ENCODE measurements at places on chromosomes 16 and 17.

GRCh38 chr17:1847191-1847590 is 17.4 kb downstream of the RPA1 start:
- no peak for DNase-seq

- DNase-seq: no peak
Observed at GRCh38 chr16:3574195-3574594, 3.0 kb downstream of the NLRC3 start.

DNA sequence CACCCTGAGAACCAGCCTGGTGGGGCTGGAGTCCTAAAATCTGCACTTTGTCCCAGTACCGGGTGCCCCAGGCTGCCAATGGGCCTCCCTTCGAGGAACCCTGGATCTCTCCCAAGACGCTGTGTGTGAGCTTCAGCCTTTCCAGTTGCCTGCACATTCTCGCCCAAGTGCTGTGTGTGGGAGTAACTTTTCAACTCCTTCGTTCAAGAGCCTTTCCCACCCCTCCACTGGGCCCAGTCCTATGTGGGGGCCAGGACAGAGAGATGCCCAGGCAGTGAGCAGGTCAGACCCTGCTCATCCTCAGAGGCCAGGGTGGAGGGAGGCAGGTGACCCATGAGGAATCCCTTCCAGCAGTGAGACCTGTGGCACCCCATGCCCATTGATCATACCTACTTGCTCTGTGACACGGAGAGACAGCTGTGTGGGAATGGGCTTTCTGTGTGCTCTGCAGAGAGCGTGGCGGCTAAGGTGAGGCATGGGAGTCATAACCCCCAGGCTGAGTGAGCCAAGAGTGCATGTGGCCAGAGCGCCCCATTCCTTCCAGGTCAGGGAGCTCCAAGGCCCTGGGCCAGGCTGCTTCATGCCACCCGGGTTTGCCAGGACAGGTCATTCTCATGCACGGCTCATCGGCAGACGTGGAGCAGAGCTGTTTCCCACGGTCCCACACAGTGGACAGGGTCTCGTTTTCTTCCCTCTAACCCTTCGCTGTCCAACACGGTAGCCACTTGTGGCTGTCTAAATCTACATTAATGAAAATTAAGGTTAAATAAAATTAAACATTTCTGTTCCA is 154.4 kb downstream of the CLEC16A start:
- DNase-seq: no peak

DNA sequence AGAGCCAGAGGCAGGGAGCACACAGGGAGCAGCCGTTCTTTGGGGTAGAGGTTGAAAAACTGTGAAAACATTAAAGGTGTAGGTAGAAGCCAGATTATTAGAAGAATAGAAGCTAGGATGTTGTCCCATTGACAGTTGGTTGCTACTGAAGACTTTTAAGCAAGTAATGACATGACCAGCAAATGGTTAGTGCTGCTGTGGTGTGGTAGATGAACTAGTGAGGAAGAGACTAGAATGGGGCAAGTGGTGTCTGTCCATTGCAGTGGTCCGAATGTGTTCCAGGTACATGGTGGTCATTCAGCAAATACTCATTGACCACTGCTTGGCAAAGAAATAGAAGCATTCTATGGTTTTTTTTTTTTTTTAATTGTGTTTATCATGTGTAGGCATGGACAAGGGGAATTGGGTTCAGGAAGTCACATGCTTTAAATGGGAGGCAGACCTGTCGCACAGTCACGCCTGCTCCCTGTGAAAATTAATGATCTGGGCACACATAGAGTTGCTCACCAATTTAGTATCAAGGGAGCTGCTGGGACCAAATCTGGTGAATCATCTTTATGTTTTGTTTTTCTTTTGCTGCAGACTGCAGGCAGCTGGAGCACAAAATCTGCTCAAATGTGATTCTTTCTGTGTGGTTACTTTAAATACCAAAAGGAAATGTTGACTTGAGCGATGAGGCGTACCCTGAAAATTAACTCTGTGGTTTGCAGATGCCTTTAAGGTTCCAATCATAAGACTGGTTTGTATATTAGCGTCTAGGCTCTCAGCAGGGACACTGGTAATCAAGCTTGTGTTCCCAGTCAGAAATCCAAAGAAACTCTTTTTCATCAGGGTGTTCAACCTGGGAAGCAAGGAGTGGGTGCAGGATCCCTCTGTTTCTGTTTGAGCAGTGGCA is 30.7 kb downstream of the YPEL2 start:
- peak; percentile 96 for DNase-seq

DNA sequence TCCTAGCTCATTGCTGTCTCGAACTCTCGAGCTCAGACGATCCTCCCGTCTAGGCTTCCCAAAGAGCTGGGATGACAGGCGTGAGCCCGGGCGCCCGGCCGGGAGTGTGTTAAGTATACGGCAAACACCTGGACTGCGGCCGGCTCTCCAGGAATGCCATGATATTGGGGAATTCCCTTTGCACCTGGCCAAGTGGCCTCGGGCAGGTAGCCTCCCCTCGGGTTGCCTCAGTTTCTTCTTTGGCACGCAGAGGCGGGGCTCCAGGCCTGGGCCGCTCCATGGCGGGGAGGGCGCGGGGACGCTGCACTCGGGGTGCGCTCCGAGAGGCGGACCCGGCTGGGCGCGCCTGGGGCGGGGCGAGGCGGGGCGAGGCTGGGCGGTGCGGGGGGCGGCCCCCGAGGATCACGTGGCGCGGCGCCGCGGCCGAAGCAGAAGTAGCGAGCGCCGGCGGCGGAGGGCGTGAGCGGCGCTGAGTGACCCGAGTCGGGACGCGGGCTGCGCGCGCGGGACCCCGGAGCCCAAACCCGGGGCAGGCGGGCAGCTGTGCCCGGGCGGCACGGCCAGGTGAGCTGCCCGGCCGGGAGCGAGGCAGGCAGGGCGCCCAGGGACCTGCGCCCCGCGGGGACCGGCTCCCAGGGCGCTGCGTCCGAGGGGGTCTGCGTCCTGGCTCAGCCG is at the start of gene PLCG2:
Gene PLCG2 (plus strand): TSS at position 431 of the 675 bp plus-strand sequence. CDS start 6,699 bp downstream, outside the sequence.
- DNase-seq: no peak

- no peak for DNase-seq
Observed at GRCh38 chr17:55710829-55711496, 11.7 kb downstream of the TMEM100 start.

DNA sequence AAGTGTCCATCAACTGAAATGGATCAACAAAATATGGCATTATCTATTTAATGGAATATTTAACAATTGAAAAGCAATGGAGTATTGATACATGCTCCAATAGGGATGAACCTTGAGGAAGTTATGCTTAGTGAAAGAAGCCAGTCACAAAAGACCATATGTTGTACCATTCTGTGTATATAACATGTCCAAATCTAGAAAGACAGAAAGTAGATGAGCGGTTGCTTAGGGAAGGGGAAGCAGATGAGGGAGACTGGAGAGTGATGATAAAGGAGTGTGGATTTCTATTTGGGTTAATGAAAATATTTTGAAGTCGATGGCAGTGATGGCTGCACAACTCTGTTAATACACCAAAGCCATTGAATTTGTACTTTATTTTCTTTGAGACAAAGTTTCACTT is 8.5 kb upstream of the ERN1 start:
- DNase-seq: no peak

GRCh38 chr16:54454616-54455015 is 168.0 kb upstream of the IRX3 start:
- DNase-seq: no peak

DNA sequence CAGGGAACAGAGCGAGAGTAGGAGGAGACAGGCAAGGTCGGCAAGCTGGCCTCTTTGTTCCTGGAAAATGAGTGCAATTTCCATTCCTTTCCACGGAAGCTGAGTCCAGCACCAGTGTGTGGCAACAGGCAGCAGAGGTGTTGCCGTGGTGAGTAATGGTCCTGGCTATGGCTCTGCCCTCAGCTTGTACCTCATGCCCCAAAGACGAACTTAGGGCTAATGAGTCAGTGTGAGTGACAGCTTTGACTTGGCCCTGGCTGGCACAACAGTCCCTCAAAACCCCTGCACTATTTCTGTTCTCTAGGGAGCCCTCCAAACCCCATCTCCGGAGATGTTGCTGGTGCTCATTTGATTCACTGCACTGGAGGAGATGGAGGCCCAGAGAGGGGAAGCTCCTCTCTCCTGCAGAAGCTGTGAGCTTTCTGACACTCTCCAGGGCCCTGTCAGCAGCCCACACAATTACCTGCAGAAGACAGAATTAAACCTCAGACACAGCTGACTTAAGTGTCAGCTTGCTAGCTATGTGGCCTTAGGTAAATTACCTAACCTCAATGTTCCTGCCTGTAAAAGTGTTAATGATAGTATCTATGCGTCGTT is 129.9 kb downstream of the TMEM132E start:
- no peak for DNase-seq

- no peak for DNase-seq
Observed at GRCh38 chr16:20873331-20873730, 26.8 kb downstream of the DCUN1D3 start.

DNA sequence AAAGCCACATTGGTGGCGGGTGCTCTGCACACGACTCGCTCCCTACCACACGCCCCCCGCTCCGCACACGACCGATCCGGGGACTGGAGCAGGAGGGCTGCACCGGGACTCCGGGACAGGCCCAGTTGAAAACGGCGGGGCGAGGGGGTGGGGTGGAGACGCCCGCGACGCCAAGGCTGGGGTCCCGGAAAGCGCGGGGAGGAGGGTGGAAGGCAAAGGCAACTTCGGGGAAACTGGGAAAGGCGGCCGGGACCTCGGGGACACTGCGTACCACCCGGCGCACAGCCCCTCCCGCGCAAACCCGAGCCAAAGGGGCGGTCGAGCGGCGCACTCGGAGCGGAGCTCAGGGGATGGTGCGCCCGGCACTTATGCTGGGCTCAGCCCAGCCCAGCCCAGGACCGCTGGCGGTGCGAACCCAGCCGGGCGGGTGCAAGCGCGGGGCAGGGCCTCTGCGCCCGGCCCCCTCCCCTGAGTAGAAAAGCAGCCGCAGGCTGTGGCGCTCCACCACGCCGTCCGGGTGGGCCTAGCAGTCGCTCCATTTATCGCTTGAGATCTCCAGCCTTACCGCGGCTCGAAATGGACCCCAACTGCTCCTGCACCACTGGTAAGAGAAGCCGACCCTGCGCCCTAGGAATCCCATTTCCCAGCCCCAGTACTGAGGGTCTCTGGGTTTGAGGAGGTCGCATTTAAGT is at the start of gene MT1M:
Gene MT1M (plus strand): TSS at position 504 of the 692 bp plus-strand sequence. CDS start 73 bp downstream, at position 577.
- no peak for DNase-seq

All from astrocyte of the cerebellum (primary cell).